ENCODE measurements at places on chromosomes 1 and 21. TPM values are rescaled to one million over a fixed set of nuclear protein-coding genes. Genes with fewer than 3 reads are reported as not detected.

DNA sequence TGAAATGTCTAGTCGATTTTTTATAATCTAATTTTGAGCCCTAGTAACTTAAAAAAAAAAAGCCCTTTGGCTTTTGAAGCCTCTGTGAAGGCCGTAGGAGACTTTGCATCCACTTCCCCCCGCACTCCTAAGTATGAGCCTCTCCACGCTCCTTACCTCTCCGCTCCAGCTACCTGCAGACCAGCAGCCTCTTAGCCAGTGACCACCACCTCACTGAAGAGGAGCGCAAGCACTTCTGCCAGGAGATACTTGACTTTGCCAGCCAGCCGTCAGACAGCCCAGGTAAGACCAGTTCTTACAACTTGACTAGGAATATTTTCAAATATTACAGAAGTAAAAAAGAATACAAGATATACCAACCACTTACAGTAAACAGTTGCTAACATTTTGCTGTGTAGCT, 27.4 kb upstream of the PWP2 start:
- no peak for DNase-seq

- DNase-seq: peak; percentile 67
These were observed 7.2 kb upstream of the CRABP2 start for GRCh38 chr1:156712626-156713025.

The IL19 gene
- total RNA-seq: not detected

GRCh38 chr1:79353224-79353623, 346.7 kb upstream of the ADGRL4 start:
- DNase-seq: peak; percentile 82

GRCh38 chr1:200674838-200675587, 5.3 kb upstream of the DDX59 start:
- DNase-seq: peak; percentile 19

Data from fibroblast of the aortic adventitia (primary cell).